ENCODE measurements at places on chromosomes 4 and X.

DNA sequence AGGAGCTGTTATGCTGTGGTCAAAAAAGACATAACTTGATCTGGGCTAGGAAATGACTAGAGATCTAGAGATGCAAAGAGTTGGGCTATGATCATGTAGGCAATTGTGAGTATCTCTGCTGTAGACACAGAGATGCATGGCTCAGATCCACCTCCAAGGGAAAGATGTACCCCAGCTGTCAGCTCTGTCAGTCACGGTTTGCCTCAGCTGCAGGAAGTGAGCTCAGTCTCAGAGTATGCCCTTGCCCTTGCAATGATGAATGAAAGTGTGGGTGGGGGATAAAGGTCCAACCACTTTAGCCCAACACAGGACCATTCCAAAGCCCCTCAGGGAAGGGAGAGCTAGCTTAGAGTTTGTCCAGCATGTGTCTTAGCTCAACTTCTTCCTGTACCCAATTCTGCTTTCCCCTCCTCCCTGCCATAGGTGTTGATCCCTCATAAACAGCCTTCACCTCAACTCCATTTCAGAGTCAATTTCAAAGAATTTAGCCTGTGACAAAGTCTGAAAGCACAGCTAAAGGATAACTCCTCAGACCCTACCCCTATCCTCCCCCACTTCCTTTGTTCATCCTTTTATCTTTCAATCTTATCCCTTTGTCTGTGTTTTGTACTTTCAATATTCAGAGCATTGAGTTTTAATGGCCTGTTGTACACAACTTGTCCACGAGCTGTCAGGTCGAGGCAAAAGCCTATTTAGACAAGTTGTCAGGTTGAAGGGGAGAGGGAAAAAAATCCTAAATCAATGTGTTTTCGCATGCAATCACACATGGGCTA, 90.6 kb downstream of the MID1IP1 start:
- DNase-seq = no peak

DNA sequence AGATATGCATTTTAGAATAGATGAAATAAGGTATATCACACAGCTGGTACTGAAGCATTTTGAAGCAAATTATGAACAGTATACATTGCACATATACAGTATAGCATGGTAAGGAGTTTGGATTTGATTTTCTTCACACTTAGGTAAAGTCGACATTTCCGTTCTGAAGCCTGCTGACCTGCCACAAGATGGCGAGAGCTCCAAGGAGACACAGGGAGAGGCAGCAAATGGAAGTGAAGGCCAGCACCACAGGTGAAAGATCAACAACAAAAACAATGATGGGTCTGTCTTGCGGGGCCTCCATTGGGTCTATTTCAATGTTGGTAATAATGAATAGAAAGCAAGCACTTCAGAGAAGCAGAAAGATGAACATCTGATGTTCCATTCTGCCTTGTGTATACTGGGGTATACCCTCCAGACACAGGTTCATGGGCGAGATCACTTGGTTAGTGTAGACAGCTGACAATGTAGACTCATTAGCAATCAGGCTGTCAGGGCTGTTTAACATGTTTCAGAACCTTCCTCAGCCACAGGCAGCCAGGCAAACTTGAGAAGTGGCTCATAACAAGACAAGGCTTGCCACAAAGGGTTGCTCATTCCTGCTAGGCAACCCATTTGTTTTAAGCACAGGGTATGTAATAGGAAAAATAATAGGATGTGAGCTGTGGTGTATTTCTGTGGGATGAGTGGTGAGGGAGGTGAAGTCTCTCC, 21.4 kb upstream of the NOX1 start:
- DNase-seq = peak; percentile 26

DNA sequence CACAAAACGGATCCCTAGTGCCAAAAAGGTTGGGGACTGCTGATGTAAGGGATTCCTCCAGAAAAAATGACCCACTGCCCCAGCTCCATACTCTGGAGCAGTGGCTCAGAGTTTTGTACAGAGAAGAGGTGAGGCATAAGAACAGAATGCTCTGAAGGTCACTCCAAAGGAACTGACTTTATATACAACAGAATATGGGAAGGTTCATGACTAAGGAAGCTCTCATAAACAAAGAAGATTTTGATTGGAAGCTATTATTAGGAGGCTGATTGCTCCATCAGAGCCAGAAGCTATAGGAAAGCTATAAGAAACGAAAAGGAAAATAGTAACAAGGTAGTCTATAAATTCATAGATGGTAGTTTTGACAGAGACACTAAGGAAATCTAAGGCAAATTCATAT, 203.1 kb downstream of the SLC7A11 start:
- DNase-seq = peak; percentile 26

GRCh38 chr4:16846540-16847117, 51.8 kb downstream of the LDB2 start:
- DNase-seq = no peak

DNA sequence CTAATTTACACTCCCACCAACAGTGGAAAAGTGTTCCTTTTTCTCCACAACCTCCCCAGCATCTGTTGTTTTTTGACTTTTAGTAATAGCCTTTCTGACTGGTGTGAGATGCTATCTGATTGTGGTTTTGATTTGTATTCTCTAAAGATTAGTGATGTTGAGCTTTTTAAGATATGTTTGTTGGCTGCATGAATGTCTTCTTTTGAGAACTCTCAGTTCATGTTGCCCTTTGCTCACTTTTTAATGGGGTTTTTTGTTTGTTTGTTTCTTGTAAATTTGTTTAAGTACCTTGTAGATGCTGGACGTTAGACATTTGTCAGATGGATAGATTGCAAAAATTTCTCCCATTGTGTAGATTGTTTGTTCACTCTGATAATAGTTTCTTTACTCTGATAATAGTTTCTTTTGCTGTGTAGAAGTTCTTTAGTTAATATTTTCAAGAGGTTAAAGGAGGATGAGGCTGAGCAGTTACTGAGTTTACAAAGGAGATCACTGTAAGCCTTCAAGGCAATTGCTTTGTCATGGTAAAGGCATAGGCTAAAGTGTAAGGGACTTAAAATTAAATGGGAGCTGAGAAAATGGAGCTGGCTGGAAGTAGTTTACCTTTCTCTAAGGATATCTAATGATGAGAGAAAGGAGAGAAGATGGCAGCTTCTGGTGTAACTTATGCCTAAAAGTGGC, 323.4 kb downstream of the PCDH7 start:
- DNase-seq = no peak

GRCh38 chrX:44474410-44474809, 68.2 kb downstream of the FUNDC1 start:
- DNase-seq = no peak

- no peak for DNase-seq
Measured at GRCh38 chr4:71147261-71147660, 153.8 kb downstream of the DCK start.

- peak; percentile 63 for DNase-seq
Measured at GRCh38 chr4:83329521-83330110, 5.0 kb downstream of the HPSE start.

DNA sequence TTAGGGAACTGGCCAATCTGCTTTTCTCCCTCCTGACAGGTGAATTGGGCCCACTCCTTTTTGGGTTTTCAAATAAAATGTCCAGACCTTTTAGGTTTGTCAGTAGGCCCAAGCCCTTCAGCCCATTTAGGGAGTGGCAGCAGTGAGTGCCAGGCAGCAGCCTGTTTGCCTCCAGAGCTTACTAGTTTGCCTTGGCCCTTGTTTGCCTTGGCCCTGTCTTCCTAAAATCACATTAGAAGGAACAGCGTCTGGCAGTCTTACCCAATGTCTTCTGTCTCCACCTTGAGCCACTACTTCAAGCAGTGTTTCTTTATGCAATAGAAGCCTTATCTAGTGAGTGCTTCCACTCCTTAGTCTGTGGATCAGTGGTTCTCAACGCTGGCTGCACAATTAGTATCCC, 117.1 kb downstream of the TMEM164 start:
- no peak for DNase-seq

DNA sequence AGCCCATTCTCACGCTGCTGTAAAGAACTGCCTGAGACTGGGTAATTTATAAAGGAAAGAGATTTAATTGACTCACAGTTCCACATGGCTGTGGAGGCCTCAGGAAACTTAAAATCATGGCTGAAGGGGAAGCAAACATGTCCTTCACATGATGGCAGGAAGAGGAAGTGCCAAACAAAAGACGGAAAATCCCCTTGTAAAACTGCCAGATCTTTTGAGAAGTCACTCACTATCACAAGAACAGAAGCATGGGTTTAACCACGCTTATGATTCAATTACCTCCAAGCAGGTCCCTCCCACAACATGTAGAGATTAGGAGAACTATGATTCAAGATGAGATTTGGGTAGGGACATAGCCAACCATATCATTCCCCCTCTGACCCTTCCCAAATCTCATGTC, 335.5 kb downstream of the IL15 start:
- DNase-seq = peak; percentile 44

DNA sequence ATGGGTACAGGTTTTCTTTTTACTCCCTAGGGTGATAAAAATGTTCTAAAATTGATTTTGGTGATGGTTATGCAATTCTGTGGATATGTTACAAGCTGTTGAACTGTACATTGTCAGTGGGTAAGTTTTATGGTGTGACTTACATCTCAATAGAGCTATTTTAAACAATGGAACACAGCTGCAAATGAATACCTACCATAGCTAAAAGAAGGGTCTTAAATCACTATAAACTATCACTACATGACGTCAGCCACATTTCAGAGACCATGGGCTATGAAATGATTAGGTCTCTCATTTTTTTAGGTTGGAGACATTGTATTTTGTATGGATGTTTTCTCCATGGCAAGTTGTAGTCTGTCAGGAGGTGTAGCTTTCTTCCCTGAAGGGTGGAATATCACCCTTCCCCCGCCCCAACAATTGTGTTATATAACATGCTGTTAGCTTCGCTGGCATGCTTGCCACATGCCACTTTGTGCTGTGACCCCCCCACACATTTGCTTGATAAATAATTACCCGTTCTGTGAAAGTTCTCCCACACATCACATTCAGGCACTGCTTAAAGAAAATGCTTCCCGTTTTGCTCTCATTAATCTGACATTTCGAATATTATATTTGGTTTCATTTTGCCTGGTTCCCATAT, 159.7 kb downstream of the ARHGAP10 start:
- no peak for DNase-seq

DNA sequence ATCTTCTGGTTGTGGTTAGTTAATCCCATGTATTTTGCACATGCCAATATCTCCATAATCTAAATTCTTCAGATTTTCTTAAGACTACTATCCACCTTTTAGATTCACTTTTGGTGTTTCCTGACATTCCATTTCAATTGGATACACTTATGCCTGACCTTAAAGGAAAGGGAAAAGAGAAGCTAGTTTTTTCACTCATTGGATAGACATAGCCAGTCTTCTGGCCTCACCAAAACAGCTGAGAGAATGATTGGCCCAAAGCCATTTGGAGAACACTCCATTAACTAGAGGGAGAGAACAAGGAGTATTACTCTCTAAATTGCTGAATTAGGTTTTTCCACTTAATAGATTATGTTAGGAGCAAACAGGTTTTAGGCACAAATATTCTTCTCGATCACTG, 4.0 kb downstream of the PRPS1 start:
- DNase-seq = no peak

DNA sequence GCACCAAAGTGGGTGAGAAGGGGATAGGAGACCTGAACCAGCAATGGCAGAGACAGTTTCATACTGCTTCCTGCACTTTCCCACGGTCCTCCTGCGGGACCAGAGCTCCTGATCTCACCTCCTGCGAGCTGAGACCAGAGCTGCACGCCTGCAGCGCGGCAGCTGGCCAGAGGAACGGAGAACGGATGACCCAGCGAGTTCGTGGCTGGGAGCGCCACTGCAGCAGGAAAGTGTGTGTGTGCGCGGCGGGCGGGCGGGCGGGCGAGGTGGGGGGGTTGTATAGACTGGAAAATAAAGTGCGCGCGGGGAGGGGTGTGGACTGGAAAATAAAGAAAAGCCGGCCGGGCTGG, 16.5 kb downstream of the MCF2 start:
- no peak for DNase-seq

DNA sequence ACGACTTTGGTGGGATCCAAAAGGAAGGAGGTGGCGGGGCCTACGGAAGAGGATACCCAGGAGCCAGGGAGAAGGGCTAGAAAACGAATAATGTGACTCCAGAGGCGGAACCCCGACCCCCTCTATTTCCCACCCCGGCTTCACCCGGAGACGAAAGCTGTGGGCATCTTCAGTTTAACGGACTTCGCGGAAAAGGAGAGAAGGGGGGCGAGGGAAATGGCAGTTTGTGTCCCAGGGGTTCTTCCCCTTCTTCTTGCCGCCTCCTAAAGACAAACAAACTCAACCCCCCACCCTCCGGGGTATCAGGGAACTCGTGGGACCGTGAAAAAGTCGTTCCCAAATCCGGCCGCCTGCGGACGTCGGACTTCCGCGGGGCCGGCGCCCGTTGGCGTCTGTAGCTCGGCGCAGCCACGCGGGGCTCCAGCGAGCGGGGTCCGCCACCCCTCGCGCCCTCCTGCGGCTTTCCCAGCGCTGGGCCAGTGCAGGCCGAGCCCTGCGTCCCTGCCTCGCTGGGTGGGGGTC, 3.6 kb upstream of the LEF1 start:
- no peak for DNase-seq

DNA sequence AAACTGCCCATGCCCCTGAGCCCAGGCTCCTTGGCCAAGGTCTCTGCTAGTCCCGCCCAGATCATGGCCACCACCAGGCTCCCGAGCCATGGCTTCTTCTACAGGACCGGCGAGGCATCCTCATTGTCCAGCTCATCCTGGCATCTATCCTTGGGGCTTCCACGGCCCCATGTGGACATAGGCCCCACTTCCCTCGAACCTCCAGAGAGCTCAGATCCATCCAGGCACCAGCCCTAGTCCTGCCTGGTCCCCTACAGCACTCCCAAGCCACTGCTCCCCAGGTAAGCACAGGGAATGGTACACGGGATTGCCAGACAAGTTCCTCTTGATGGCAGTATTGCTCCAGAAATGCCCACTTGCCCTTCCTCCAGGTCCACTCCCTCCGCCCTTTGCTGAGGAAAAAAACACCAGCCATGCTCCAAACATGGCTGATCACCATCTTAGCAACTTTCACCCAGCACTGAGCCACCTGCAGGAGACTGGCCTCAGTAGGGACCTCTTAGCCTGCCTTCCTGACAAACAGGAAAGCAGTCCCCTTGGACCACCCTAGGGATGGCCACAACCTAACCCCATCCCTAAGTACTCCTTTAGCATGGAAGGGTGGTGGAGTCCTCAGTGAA, 272.1 kb upstream of the AGTR2 start:
- no peak for DNase-seq

- no peak for DNase-seq
Measured at GRCh38 chr4:178086320-178086719, 644.1 kb upstream of the AGA start.

- no peak for DNase-seq
Measured at GRCh38 chr4:158801066-158801465, 32.2 kb downstream of the FNIP2 start.

DNA sequence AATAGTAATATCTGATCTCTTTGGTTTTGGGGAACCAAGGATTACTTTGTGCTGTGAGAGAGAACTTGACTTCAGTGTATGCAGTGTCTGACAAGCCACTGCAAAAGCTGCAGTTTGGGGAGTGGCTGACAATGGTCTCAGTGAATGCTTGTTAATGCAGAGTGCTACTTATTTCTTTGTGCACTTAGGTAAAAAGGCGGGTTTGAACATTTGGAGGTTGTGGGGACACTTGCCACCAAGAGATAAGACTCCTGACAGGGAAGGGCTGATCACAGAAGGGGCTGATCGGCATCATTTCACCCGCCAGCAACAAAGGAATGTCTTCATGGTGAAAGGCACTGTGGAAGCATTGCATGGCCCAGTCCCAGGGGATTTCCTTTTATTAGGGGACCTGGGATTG, 28.6 kb upstream of the USP46 start:
- no peak for DNase-seq

- no peak for DNase-seq
Measured at GRCh38 chr4:74674750-74675149, 119.6 kb downstream of the BTC start.

Measured in endothelial cell of umbilical vein (primary cell).